COLO829 (cell line): ENCODE measurements at places on chromosomes 16 and 17.

- DNase-seq, result no peak
Measured at GRCh38 chr17:28916302-28916934, 13.5 kb upstream of the DHRS13 start.

GRCh38 chr16:11683145-11683544 is 14.9 kb downstream of the SNN start:
- no peak for DNase-seq

GRCh38 chr17:50130559-50131305 is 772 bp upstream of the SAMD14 start:
- no peak for DNase-seq

- no peak for DNase-seq
Measured at GRCh38 chr17:38434178-38434665, 6.0 kb downstream of the ARHGAP23 start.

- no peak for DNase-seq
Measured at GRCh38 chr16:2858245-2859025, 465 bp upstream of the PRSS22 start.

- DNase-seq, result no peak
Measured at GRCh38 chr16:82281544-82281943, 111.5 kb upstream of the MPHOSPH6 start.

DNA sequence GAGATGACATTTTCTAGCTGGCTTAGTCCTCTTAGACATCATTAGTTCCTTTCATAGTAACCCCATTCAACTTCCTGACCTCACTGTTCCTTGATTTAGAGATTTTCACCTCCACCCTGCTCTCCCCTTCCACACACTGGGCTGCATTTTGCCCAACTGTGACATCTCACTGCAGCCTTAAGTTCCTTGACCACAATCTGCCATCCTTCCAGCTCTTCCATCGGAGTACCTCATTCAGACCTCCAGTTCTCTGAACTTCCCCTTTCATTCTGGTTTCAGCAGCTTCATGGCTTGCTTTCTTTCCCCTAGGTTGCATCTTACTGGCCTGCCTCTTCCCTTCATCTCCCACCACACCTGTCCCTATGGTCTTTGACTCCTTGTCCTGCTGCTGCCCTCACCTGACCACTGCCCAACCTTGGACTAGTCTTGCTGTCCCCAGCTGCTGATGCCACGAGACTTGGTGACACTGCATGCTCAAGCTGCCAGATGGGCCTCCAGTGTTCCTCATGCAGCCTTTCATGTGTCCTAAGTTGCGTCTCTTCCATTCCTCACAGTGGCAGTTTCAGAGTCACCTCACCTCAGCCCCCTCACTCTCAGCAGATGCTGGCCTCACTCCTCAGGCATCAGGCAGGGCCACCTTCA is 40.8 kb downstream of the NUP88 start:
- no peak for DNase-seq
